ENCODE measurements at places on chromosomes 13 and 19.
A peak's percentile ranks its signal among the peaks of the same experiment; 100 is the strongest.

GRCh38 chr19:17180997-17181702 is 34.0 kb upstream of the USE1 start:
- DNase-seq: no peak

DNA sequence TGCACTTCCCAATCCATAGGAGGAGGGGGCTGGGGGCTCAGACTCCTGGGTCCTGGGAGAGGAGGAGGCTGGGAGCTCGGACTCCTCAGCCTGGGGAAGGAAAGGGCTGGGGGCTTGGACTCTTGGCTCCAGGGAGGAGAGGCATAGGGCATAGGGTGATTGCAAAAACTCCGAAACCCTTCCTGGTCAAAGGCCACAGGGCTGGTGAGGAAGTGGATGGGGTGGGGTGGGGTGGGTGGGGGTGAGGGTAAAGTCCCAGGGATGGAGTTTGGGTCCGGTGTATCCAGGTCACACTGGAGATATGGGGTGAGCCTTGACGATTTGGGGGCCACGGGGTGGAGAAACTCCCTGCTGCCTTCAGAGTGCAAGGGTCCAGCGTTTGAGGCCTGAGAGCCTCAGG is 2.8 kb downstream of the MYH14 start:
- no peak for DNase-seq

DNA sequence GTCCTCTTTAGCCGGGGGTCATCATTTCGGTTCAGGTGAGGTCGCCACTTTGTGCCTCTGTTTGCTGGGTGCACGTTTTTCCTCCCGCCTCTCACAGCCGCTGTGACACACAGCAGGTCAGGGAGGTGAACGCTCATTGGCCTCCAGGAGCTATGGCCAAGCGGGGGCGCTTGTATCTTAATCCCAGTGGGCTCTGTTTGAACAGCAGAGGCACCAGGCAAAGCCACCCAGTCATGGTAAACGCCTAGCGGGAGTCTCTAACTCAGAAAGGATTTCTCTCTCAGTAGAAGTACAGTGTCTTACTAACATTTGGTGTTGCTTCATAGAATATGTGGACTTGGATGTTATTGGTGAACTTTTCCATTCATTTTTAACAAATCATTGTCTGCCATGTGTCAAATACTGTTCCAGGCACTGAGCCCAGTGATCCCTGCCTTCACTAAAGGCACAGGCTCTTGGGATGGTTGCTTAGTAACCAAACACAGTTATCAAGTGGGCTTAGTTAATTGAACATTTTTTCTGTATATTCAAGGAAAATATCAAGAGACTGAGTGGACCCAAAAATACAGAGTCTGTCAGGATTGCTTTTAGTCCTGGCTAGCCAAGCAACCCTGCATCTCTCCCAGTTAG is 186.7 kb downstream of the STK24 start:
- DNase-seq: no peak

DNA sequence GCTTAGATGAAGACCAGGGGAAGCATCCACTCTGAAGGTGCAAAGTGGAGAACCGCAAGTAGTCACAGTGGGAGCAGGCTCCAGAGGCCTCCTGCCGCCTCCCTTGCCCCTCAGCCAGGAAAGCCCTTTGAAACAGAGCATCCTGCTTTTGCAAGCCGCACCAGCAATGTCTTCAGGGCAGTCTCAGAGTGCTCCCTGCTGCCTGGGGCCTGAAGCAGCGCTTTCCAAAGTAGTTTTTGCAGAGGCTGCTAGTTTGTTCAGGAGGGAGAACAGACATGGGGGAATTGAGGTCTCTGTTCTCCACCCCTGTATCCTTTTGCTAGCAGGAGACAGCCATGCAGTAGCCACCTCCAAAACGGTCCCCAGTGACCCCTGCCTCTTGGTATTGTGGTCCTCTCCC is 15.8 kb upstream of the POP4 start:
- DNase-seq: no peak

DNA sequence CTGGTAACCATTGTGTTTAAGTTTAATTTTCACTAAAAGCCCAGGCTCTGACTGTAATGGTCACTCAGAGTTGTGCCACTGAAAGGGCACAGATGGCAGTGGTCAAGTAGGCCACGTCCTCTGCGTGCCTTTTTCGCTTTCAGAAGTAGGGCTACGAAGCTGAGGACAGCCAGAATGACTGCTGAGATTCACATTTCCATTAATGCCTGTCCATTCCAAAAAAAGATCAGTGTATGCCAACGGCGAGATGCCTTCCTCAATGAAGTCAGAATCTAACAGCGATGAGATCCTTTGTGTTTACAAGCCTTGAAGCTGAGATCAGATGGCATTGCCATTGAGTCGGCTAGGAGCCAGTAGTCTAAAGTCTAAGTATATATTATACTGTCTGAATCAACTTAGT is 311.3 kb downstream of the FGF14 start:
- no peak for DNase-seq

GRCh38 chr13:102680842-102681740 is 13.8 kb downstream of the METTL21C start:
- DNase-seq: no peak

- DNase-seq: no peak
These were observed 457.4 kb downstream of the DIAPH3 start for GRCh38 chr13:59706101-59706976.

- DNase-seq: no peak
These were observed 157.0 kb downstream of the RNF17 start for GRCh38 chr13:24921003-24921402.

DNA sequence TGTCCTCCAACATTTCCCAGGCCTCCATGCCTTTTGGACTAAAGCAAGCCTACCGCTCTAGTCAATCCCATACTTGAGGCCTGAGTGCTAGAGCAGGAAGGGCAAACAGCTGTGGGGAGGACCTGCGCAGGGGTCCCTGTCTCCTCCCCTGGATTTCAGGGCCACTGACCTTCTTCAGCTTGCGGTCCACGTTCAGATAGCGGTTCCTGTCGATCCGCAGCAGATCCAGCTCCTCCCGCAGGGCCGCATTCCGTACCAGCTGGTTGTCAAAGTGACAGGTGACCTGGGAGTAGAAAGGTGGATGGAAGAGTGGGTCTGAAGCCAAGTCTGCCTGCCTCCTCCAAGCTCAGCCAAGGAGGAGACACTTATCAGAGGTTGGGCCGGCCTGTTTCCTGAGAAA is 14.0 kb upstream of the EMP3 start:
- no peak for DNase-seq

DNA sequence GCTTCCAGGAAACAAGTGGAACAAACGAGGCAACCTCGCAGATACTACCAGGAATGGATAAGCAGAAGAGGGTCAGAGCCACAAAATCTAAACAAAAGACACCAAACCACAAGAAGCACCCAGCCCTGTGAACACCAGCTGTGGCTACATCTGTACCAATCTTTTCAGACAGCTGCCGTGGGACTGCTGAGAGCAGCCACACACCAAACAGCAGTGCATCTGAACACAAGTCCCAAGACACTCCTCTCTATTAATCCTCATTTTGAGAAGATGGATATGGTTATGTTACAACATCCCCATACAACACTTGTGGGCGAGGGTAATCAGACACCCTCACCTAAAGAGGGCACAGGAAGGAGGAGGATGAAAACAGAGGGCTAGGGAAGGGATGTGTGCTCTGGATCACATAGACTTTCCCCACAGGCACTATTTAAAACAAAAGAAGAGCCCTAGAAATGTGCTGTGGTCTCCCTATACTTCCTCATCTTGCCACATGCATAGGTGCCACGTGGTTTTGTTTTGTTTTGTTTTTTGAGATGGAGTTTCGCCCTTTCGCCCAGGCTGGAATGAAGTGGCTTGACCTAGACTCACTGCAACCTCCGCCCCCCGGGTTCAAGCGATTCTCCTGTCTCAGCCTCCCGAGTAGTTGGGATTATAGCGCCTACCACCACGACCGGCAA is 41.6 kb upstream of the ZNF14 start:
- DNase-seq: no peak

DNA sequence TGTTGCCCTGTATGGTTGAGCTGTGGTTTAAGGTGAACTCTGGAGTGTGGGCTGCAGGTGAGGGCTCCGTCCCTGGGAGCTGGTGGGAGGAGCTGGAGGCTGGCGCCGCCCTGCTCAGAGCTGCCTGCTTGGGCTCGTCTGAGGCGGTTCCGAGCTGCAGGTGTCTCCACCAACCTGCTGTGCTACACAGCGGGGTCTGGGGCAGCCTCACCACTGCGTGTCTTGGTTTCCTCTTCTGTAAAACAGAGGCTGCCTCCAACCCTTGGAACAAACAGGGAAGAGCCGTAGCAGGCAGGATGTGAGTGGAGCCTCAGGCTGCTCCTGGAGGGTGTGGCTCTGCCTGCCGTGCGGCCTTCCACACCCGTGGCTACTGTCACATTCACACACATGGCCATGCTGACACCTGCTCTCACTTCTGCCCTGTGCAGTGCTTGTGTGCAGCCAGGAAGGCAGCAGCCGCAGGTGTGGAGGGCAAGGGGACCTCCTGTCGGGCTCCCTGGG is 21.4 kb downstream of the NAXD start:
- DNase-seq: no peak

DNA sequence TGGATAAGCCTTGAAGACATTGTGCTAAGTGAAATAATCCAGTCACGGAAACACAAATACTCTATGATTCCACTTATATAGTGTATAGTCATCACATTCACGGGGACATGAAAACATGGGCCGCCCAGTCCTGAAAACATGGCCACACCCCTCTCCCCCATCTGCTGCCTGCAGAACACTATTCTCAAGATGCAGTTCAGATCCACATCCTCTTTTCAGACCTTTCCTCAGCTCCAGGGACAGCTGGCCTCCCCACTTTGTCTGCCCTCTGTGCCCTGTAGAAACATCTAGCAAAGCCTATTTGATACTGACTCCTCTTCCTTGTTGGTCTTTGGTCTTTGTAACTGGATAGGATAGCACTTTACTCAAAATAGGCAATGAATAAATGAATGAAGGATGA is 8.3 kb downstream of the RFX2 start:
- no peak for DNase-seq

DNA sequence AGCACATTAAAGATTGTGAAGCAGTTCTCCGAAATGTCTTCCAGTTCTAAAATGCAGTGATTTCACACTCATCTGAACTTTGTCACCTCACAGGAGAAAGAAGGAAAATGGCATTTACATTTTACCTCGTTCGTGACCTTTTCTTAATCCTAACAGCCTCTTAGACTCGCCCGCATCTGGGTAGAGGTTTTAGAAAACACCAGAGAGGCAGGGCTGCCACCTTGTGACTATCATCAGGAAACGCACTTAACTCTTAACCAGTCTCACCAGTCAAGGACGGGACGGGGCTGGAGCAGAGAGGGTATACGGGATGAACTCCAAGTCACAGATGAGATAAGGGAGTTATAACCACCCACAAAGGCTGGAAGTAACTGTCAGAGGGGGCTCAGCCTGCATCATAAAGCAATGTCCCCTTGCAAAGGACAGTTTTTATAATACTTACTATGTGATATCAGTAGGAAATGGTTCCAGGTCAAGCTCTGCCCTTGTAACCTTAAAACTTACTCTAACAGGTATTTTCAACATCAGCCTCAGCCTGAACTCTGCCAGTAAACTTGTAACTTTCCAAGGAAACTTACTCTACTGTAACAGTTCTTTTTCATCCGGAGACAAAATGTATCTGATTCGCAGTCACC is 8.6 kb upstream of the CEACAM6 start:
- DNase-seq: peak; percentile 45

- DNase-seq: peak; percentile 44
These were observed 29.6 kb downstream of the EXOC3L2 start for GRCh38 chr19:45215391-45216191.

- no peak for DNase-seq
These were observed 64.9 kb downstream of the TEX29 start for GRCh38 chr13:111385183-111385857.

All from eye (tissue), 1 donor.